ENCODE measurements at places on chromosomes 12 and 14. TPM values are rescaled to one million over a fixed set of nuclear protein-coding genes. Genes with fewer than 3 reads are reported as not detected.

Gene SRRM4
- not detected for total RNA-seq

Gene CHST11
- 22.8 TPM for total RNA-seq

Gene TAS2R46
- 0.61 TPM for total RNA-seq

Gene CIT
- total RNA-seq, result 141 TPM

Gene IFI27
- not detected for total RNA-seq

Gene TBX5
- not detected for total RNA-seq

Gene RXYLT1
- 20.5 TPM for total RNA-seq

Gene CRIP2
- 126 TPM for total RNA-seq

Gene ASIC1
- 5.9 TPM for total RNA-seq

Gene TSPAN9
- 6.1 TPM for total RNA-seq

Gene RERGL
- not detected for total RNA-seq

Gene NRXN3
- total RNA-seq, result 0.21 TPM

Gene MAP1LC3B2
- total RNA-seq, result 0.26 TPM

Gene TAC3
- total RNA-seq, result not detected

Gene CCT2
- total RNA-seq, result 377 TPM

Gene KRT77
- not detected for total RNA-seq

Gene NGB
- not detected for total RNA-seq

Gene NACA
- 2,087 TPM for total RNA-seq

Gene GPR68
- total RNA-seq, result not detected

Gene MMP14
- 79.9 TPM for total RNA-seq

Gene ZDHHC17
- total RNA-seq, result 50.1 TPM

Gene CCDC198
- not detected for total RNA-seq

Gene INSM2
- total RNA-seq, result not detected

Gene SLC10A1
- total RNA-seq, result not detected

Gene AQP5
- 0.49 TPM for total RNA-seq

Gene SIX1
- 7.7 TPM for total RNA-seq

Gene FBXO34
- total RNA-seq, result 10.0 TPM

Gene KRT7
- total RNA-seq, result 37.9 TPM

Measured in A375 (cell line).